Adipocyte (in vitro differentiated cells): ENCODE measurements at places on chromosomes 1 and 21.

- DNase-seq, result no peak
Measured at GRCh38 chr1:104702731-104703130, 953.0 kb downstream of the AMY1C start.

DNA sequence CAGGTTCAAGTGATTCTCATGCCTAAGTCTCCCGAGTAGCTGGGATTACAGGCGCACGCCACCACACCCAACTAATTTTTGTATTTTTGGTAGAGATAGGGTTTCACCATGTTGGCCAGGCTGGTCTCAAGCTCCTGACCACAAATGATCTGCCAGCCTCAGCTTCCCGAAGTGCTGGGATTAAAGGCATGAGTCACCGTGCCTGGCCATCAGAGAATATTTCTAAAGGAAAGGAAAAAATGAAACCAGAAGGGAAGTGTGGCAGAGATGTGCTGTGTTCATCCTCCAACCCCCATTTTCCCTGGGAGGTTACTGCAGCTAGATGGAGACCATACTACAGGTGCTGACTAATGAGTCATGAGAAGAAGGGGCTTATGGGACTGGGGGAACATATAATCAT is 964.1 kb downstream of the TTLL7 start:
- DNase-seq, result no peak

DNA sequence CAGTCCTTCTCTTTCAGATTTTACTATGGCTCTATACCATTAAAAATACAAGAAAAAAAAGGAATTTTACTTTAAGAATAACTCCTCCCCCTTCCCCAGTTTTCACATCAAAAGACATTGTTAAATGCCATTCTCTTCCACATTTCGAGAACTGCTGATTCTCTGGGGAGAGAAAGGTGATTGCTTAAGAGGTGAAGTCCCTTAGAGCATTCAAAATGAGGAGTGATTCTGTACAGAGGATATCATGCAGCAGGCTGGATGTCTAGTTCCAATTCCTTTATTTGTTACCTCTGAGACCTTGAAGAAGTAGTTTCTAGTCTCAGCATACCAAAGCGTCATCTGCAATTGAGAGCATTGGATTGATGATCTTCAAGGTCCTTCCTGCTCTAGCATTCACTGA is 46.9 kb downstream of the FMO3 start:
- DNase-seq, result no peak

GRCh38 chr1:165928075-165928731 is 100.8 kb downstream of the UCK2 start:
- peak; percentile 75 for DNase-seq

DNA sequence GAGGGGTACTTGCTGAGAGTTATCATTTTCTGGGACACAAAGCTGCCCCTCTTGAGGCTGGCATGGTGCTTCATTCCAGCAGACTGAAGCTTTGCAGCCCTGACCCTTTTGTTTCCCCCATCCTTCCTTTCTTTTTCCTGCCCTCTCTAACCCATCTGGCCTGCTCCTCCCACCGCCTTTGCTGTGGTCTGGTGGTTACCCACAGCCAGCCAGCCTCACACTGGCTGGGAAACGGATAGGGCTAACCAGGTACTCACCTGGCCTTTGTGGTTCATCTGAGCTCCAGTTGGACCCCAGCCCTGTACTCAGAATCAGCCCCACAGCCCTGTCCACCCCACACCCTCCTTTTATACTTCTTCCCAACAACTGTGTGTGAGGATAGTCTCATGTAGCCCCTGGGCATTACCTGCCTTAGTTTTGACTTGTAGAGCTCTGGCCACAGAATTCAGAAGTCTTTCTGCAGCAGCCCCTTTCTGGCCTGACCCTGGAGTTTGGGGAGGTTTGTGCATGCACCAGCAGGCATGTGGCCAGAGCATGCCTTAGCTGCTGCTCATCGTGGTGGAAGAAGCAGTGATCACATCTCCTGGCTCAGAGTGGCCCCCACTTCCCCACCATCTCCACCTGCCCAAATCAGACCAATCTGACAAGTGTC is 138.0 kb downstream of the TRABD2B start:
- no peak for DNase-seq

DNA sequence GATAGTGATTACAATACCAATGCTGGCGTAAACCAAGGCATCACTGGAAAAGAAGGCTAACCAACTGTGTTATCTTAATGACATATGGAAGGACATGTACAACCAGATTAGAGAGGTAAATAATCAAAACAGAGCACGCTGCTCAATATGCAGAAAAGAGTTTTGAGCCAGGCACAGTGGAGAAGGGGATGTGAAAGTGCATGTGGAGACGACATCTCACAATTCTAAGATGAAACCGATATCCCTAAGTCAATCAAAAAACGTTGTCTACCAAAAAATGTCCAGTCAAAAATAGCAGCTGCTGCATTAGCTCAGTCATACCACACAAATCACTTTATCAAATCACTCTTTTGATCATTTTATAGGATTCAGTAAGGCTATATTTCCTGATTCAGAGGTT is 116.3 kb upstream of the OLIG2 start:
- DNase-seq, result no peak

- DNase-seq, result no peak
Measured at GRCh38 chr1:64269558-64269884, 66.1 kb downstream of the UBE2U start.

GRCh38 chr1:212060632-212061472 is 25.3 kb downstream of the DTL start:
- DNase-seq, result peak; percentile 15

- peak; percentile 44 for DNase-seq
Measured at GRCh38 chr1:19397217-19397945, 85.3 kb downstream of the SLC66A1 start.

GRCh38 chr21:35578347-35578782 is 482.0 kb downstream of the SETD4 start:
- peak; percentile 83 for DNase-seq

DNA sequence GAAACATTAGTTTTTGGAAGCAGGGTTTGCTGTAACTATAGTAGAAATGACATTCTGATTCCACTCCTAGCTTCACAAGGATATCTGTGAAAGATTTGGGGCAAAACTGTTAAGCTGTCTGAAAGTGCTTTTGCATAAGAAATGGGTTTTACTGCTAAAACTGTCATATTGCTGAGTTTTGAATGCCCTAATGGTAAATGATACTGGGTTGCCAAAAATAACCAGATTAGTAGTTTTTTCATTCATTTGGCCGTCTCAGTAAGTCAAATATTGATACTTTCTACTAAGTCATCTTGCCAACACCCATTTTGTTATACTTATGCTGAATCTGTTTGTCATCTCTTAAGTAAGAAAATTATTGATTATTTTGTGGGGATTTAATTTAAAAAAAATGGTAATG is 399 bp upstream of the PTPRC start:
- DNase-seq, result no peak

DNA sequence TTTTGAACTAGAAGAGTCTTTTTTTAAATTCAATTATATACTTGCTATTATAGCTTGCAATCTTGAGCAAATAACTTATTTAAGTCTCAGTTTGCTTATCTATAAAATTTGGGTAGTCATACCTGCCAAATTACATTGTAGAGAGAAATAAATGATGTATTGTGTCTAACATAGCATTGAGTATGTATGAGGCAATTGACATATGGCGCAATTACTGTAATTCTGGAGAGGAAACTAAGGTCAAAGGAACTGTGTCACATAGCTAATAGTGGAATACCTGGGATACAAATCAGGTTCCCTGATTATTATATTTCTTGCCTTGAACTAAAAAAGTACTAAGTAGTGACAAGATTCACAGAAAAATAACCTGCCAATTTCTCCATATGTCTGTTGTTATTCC is 302.5 kb downstream of the PDE4B start:
- no peak for DNase-seq

DNA sequence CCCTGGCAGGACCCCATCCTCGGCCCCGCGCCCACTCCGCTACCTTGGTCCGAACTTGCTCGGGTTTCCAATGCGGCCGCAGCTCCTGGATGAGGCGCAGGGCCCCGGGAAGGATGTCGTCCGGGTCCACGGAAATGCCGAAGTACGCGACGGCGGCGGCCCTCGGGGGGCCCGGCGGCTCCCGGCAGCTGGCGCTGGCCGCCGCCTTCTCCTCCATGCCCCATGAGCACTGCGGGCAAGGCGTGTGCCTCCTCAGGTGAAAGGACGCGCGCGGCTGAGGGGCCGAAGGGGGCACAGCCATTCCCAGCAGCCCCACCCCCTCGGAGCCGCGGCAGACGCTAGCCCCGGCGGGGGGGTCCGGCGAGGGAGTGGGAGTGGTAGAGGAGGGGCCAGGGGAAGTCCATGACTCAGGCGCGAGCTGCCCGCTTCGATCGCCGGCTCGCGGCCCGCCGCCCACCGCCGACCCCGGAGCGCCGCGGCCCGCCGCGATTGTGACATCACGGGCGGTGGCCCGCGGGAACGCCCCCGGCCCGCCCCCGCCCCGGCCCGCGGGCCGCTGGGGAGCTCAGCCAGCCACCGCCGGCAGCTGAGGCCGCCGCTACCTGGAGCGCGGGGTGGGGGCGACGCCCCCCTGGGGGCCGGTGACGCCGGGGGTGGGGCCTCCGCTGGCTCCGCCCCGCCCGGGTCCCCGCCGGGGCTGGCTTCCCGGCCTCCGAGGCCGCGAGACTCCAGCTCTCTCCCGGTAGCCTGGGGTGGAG is at the start of gene ETNK2:
ETNK2 (minus strand) TSS at position 493 of the 758 bp plus-strand sequence; CDS start at position 301, 192 bp downstream.
- DNase-seq, result peak; percentile 84

- DNase-seq, result no peak
Measured at GRCh38 chr1:214688891-214689290, 85.9 kb downstream of the CENPF start.

DNA sequence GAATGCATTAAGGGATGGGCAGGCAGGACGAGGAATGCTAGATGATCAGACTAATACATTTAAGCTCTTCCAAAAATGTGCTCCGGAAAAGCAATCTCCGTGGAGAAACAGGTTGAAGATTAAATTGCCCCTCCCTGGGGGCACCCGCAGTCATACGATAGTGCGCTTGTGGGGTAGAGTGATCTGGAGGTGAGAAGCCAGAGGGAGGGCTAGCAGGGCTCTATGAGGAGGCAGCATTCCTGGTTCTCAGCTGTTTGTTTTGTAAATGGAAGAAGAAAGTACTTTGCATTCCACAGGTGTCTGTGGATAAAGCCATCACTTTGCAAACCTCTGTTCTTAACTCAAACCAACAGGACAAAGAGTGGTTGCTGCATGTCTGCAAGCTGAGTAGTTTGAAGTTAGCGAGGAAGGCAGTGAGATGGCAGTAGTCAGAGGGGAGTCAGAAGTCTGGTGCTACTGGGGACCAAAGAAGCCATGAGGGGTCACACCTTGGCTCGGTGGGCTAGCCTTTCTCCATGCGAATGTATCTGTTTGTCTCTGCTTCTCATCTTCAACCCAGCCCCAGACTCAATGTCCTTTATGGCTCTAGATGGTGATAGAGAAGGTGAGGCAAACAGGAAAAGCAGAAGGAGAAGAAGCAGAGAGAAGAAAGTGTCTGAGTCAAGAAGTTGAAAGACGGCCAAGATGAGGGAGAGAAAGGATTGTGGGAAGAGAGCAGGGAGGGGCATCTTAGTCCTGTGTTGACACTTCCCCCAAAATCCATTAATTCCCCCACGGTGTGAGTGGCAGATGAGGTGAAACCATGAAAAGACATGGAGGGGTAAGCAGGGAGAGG is 65.2 kb upstream of the GJA8 start:
- no peak for DNase-seq

- no peak for DNase-seq
Measured at GRCh38 chr1:219965285-219966070, 37.1 kb upstream of the SLC30A10 start.

GRCh38 chr1:26296340-26297056 is 9.9 kb downstream of the UBXN11 start:
- DNase-seq, result no peak

GRCh38 chr1:81954534-81955020 is 153.8 kb downstream of the ADGRL2 start:
- no peak for DNase-seq

GRCh38 chr1:81424061-81424460 is 376.7 kb upstream of the ADGRL2 start:
- DNase-seq, result peak; percentile 57

GRCh38 chr1:204410688-204411450 is 748 bp downstream of the PPP1R15B start:
- peak; percentile 80 for DNase-seq

DNA sequence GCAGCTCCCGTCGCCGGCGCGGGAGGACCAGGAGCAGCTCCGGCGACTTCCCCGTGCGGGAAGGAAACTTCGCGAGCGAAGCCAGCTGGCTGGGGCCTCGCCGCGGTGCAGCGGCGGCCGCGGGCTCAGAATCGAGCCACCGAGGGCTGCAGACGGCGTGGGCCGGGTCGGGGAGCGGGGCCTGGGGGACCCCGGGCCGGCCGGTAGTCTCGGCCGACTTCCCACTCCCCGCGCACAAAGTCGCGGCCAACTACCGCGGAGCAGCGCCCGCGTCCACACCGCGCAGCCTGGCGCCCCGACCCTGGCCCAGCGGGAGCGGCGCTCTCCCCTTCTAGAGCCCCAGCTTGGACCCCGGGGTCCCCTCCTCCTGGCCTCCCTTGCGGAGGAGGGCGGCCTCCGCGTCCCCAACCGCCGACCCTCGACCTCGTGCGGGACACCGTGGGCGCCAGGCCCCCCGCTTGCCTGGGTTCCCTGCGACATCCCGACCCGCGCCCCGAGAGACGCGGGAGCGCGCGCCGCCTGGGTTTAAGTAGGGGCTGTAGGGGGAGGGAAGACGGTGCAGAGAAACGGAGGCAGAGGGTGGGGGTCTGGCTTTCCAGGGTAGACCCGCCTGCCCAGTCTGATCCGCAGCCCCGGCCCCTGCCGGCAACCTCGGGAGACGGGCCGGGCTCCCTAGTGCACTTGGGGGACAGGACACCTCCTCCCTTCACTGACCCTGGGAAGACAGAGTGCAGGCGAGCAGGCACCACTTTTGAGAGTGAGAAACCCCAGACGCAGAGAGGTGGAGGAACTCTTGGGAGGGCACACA is 4.7 kb downstream of the PRDM16 start:
- no peak for DNase-seq

DNA sequence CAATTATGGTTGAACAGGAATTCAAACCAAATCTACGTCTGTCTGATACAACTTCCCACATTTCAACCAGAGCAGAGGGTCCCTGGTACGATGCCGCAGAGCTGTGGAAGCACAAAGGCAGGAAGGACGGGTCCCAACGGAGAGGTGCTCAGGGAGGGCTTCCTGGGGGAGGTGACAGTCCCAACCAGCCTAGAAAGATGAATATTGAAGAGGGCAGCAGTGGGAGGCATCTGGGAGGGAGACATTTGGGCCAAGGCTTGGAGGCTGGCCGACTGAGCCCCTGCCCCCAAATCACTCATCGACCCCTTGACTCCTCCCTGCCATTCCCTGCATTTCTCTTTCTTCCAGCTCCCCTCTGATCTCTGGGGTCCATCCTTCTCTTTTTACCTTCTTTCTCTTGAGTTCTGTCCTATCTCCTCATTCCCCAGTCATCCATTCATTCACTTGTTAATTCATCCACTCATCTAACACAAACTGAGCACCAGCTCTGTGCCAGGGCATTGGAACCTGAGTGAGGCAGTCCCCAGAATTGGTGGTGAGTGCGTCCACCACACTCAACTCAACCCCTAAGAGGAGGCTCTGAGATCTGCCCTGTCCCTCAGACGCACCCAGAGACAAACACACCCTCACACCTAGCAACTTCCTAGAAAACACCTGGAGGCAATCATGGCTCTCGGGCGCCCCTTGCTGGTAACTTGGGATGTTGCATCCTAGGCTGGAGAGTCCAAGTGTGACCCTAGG is 13.2 kb upstream of the CELA3B start:
- DNase-seq, result peak; percentile 84
